ENCODE measurements at places on chromosomes 11 and 22.

- no peak for DNase-seq
These were observed 111.7 kb upstream of the RASSF10 start for GRCh38 chr11:12897390-12897789.

DNA sequence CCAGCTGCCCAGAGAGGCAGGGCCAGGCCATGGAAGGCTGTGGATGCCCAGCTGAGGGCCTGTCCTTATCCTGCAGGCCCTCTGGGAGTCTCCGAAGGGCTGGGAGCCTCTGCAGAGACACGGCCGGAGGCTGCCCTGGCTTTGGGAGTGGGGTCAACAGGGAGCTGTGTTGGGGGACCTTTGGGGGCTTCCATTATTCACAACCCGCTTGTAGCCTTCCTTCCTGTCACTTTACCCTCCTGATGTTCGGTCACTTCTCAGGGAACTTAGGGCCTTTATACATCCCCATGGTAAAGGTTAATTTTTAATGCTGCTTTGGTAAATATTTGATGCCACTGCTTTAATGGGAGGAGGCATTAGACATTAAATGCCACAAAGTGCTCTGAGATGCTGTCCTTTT, 44.9 kb downstream of the SHISAL1 start:
- no peak for DNase-seq

GRCh38 chr11:69614085-69614484, 26.9 kb upstream of the CCND1 start:
- no peak for DNase-seq

DNA sequence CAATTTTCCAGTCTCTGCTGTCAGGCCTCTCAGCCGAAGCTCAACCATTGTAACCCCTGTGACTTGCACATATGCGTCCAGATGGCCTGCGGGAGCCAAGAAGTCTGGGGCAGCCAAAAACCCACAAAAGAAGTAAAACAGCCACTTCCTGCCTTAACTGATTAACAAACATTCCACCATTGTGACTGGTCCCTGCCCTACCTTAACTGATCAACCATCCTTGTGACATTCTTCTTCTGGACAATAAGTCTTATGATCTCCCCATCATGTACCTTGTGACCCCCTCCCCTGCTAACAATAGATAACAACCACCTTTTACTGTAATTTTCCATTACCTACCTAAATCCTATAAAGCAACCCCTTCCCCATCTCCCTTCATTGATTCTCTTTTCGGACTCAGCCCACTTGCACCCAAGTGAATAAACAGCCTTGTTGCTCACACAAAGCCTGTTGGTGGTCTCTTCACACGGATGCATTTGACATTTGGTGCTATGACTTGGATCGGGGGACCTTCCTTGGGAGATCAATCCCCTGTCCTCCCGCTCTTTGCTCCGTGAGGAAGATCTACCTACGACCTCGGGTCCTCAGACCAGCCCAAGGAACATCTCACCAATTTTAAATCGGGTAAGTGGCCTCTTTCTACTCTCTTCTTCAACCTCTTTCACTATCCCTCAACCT, 1.3 kb upstream of the NDUFC2 start:
- no peak for DNase-seq

DNA sequence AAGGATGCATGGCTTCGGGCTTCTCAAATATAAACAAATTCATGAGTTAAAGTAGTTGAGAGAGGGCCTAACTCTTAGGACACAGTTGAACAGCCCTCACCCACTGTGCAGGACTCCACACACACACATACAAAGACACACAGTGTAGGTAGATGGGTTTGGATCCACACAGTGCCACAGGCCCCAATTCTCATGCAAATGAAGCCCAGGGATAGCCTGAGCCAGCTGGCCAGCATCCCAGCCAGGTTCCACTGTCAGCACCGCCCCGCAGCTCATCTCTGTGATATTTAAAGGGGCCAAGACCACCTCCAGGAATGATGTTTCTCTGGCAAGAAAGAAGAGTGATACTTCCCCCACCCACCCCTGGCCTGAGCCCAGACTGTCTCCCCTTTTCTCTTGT, 11.7 kb downstream of the SLC35C1 start:
- no peak for DNase-seq

GRCh38 chr11:122853971-122854446, 15.7 kb downstream of the CRTAM start:
- no peak for DNase-seq

- DNase-seq = no peak
These were observed 29.0 kb downstream of the CAPN1 start for GRCh38 chr11:65210748-65211147.

DNA sequence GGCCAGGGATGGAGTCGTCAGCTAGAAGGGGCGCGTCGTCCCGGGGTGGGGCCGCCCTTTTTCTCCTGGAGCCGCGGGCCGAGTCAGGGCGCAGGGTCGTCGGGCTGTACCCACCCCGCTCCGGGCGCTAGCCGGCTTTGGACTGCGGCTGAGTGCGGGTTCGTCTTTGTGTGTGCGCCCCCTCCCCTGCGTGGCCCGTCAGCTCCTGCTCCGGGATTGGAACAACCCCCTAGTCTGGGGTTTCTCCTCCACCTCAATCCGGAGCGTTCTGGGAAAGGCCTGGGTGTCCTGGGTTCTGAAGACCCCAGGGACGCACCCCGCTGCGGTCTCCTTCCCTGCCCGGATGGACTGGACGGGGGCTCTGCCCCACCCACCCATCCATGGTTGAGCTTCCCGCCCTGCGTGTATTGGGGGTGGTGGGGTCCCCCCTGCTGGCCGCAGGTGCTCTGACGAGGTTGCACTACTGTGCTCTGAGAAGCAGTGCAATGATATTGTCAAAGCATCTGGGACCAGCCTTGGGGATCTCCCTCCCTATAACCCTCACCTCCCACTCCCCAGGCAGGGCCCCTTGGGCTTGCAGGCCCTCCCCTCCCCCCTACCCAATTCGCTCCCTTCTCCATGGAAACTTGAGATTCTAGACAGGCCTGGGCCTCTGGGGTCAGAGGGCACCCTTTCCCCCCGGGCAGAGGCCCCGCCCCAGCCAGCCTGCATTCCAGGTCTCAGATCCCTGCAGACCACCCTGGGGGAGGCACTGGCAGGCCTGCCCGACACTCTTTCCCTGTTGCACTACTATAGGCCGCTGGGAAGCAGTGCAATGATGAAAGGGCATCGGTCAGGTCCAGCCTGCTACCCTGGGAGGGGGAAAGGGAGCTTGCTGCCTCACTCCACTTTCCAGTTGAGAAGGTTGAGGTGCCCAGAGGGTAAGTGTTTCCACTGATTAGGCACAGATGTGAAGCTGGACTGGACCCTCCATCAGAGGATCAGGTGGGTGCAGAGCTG, 10.7 kb downstream of the SDF2L1 start:
- no peak for DNase-seq

DNA sequence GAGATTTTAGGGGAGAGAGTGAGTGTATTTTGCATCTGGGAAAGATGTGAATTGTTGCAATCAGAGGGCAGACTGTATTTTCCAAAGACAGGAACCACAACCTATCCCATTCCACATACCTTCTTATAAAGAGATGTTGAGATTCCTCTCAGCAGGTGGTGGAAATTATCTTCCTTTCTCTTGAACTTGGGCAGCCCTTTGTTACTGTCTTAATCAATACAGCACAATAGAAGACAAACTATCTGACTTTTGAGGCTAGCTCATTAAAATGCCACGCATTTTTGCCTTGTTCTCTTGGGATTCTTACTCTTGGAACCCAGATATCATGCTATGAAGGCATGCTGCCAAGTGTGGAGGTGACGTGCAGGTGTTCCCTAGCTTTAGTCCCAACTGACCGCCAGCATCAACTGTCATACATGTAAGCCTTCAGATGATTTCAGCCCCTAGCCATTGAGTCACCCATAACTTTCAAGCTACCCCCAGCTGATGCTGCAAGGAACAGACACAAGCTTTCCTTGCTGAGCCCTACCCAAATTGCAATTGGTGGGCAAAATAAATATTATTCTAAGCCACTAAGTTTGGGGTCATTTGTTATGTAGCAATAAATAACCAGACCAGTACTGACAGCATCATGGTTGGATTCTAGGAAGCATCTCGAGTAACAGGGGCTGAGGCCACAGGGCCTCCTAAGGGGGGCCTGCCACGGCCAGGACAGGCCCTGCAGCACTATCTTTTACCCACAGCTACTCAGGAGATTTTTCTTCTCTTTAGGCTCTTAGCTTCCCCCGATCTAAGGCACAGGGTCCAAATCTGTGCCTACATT, 63.0 kb downstream of the RPL27A start:
- no peak for DNase-seq

DNA sequence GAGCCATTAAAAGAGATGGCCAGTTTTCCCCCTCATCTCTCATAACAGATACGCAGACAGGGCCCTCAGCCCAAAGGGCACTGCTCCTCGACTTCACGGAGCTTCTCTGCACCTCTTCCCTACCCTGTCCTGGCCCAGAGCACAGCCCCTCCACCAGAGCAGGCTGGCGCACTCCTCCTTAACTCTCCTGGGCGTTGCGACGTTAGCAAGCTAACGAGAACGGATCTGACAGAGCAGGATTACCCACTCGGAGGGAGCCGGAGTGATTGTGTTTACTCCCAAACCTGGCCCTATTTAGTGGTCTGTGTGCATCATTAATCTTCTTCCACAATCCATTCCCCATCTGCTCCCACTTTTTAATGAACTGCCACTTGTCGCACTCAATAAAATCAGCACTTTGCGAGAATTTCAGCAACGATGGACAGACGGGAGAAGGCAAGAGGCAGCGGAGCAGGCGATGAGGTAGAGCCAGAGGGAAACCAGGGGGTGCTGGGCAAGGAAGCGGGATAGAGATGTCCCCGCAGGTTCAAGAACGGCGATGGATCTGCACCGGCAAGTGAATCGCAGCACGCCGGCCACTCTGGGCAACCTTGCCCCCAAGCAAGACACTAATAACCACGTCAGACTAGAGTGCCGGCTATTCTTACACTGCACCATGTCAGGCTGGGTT, 159.4 kb downstream of the BUD13 start:
- DNase-seq = no peak

- DNase-seq = no peak
These were observed 54.9 kb downstream of the P4HA3 start for GRCh38 chr11:74256378-74257133.

GRCh38 chr22:23086787-23087186, 16.5 kb downstream of the GNAZ start:
- DNase-seq = no peak

DNA sequence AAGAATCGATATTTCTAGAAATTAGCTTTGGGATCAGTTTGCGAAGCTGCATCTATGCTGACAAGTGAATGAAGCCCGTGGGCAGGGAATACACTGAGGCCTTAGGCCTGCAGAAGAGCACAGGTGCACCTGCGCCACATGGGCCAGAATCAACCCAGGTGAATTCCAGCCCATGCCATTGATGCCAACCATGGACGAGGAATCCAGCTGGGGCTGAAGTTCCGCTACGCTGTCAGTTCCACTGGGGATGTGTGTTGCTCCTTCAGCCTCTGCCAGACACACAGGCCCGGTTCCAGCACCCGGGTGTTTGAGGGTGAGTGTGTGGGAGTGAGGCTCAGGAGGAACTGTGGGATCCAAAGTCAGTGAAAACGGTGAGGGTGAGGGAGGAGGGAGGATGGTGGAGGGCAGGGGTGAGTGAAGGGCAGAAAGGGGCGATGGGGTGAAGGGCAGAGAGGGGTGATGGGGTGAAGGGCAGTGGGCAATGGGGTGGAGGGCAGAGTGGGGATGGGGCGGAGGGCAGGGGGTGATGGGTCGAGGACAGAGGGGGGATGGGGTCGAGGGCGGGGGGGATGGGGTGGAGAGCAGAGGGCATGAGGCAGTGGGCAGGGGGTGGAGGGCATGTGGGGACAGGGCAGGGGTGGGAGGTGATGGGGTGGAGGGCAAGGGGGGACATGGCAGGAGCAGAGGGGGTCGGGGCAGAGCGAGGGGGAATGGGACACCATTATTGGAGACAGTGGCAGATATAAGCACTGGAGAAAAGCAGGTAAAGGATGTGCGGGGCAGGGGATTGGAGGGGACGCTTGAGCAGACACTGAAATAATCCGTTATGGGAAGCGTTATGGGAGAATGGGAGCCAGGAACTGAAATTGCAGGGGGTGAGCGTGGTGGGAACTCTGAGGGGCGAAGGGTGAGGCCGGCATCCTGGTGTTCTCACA, 931.6 kb downstream of the BRD1 start:
- DNase-seq = no peak

GRCh38 chr11:3877364-3878257, 22.1 kb downstream of the STIM1 start:
- DNase-seq = no peak

GRCh38 chr22:38513063-38513462, 7.0 kb upstream of the DDX17 start:
- DNase-seq = no peak

- no peak for DNase-seq
These were observed 668.2 kb upstream of the TENM4 start for GRCh38 chr11:80109031-80109430.

GRCh38 chr11:12192794-12193514, 82.6 kb downstream of the MICAL2 start:
- no peak for DNase-seq

DNA sequence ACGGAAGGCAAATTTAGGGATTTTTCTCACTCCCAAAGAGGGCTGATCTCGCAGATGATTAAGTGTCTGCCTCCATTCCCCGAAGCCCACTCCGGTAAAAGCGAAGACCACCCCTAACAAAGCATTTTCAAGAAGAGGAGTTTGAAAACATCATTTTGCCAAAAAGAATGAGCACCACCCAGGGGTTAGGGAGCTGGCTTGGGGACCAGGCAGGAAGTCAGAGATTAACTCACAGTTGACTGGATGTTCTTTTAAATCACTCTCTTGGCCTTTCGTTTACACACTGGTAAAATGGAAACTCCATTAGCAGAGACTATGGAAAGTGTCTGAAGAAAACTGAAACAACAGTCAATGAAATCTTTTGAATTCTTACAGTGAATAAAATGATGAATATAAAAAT, 7.9 kb upstream of the TRIM44 start:
- no peak for DNase-seq

GRCh38 chr11:84747871-84748270, 879.3 kb downstream of the DLG2 start:
- no peak for DNase-seq

DNA sequence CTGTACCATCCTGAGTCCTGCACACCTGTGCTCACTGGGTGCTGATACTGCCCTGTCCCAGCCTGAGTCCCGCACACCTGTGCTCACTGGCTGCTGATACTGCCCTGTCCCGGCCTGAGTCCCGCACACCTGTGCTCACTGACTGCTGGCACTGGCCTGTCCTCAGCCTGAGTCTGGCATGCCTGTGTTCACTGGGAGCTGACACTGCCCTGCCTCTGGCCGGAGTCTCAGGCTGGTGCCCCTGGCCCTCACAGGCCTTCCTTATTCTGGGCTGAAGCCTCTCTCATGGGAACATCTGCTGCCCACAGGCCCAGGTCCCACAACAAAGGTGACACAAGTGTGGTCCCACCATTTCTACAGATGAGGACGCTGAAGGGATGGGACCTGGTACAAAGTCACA, 115.1 kb downstream of the MPPED1 start:
- no peak for DNase-seq

- no peak for DNase-seq
These were observed 55.7 kb upstream of the TTLL12 start for GRCh38 chr22:43242627-43243026.

GRCh38 chr22:29093501-29094300, 20.9 kb downstream of the KREMEN1 start:
- DNase-seq = no peak

GRCh38 chr11:128705124-128705920, 11.4 kb downstream of the FLI1 start:
- no peak for DNase-seq

- no peak for DNase-seq
These were observed 26.1 kb downstream of the GDPD5 start for GRCh38 chr11:75499423-75500190.

- DNase-seq = no peak
These were observed 181.5 kb downstream of the TMEM135 start for GRCh38 chr11:87219266-87219665.

GRCh38 chr11:100759106-100759505, 72.0 kb downstream of the ARHGAP42 start:
- DNase-seq = no peak

GRCh38 chr22:38777087-38777671, 16.8 kb downstream of the DNAL4 start:
- DNase-seq = no peak
